ENCODE measurements at places on chromosomes 2 and 18. TPM values are rescaled to one million over a fixed set of nuclear protein-coding genes. Genes with fewer than 3 reads are reported as not detected.

ETAA1 gene
- 8.1 TPM for total RNA-seq

RAD51AP2 gene
- not detected for total RNA-seq

TMX3 gene
- total RNA-seq, result 50.5 TPM

TGFA gene
- not detected for total RNA-seq

CROCC2 gene
- not detected for total RNA-seq

- DNase-seq, result no peak
Observed at GRCh38 chr2:85435220-85435958, 16.9 kb downstream of the SH2D6 start.

GRCh38 chr2:118110310-118110709 is 22.0 kb downstream of the INSIG2 start:
- no peak for DNase-seq

- peak; percentile 34 for DNase-seq
Observed at GRCh38 chr18:48030616-48031480, 100.4 kb upstream of the SMAD2 start.

GRCh38 chr2:8539743-8540551 is 141.9 kb upstream of the ID2 start:
- DNase-seq, result no peak

GRCh38 chr18:51765606-51766360 is 568.3 kb upstream of the MEX3C start:
- DNase-seq, result no peak

GRCh38 chr2:69784228-69784627 is 42.3 kb downstream of the ANXA4 start:
- DNase-seq, result no peak

DNA sequence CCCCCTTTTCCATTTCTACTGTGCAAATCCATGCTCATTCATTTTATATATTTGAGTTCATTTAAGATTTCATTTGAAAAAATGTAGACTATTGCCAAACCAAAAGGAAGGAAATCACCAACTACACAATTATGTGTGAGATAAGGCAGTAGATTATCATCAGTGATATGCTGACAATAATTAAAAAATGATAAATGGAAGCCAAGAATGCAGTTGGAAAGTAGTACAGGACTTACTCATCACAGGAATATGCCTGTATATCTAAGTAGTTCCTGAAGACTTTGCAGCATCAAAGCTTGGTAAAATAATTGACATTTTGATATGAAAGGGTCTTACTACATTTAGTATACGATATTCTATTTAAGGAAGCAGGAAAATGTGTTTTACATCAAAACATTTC is 166.1 kb upstream of the OTX1 start:
- peak; percentile 30 for DNase-seq

DNA sequence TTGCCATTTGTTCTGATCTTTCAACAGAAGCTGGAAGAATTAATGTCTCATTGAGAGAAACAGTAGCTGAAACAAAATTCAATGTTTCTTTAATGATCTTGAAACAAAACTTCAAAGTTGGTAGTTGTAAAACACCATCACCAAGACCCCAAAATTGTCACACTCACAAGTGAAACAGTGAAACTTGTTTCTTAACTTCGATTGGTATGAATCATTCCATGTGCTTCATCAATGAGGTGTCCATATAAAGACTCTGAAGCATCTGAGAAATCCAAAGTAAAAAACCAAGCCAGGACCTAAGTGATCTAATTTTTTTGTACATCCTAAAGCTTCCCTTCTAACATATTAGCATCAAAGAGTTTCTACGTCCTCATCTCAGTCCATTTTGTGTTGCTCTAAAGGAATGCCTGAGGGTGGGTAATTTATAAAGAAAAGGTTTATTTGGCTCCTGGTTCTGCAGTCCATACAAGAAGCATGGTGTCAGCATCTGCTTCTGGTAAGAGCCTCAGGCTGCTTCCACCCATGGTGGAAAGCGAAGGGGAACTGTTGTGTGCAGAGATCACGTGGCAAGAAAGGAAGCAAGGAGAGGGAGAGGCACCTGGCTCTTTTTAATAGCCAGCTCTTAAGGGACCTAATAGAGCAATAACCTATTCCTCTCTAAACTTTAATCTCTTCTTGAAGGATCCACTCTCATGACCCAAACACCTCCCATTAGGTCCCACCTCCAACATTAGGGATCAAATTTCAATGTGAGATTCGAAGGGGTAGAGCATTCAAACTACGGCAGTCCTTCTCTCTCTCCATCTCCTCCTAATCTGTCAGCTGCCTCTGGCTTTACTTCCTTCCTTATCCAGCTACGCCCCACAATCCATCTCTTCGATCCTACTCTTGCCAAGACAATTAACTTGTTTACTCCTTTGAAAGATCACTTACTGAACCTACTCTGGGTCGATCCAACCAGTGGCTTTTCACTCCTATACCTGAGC is 20.7 kb upstream of the TLK1 start:
- no peak for DNase-seq

DNA sequence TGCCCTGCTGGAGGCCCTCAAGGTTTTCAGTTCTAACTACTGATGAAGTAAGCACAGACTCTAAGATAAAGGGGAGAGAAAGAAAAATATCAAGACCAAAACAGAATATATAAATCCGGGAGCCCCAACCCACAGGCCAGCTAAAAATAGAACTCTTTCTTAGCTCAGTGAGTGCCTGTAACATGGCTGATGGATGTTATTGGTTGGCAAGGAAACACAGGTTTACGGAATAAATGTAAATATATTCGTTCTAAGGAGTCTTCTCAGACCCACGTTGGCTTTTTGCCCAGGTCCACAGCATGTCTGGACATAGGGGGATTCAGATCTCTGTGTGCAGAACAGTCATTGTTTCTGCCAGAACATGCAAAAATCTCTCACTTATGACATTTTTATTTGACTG is 139.0 kb upstream of the SERPINE2 start:
- DNase-seq, result peak; percentile 48

- no peak for DNase-seq
Observed at GRCh38 chr2:231764760-231765159, 16.3 kb downstream of the PDE6D start.

DNA sequence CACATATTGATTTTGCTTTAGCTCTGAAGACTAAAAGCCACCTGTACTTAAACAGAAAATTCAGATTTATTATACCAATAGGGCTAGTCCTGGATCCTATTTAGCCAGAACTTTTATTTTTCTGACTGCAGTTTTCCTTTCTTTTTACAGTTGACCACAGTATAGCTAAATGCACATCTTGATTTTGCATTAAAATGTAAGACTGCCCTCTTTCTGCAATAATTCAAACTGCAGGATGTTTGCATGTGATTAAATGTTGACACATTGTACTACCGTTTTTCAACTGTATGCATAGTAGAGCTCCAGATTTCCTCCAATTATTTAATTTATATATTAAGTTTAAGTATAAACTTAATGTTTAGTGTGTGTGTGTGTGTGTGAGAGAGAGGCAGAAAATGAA is 1262.9 kb downstream of the SUCLG1 start:
- DNase-seq, result peak; percentile 42

- peak; percentile 11 for DNase-seq
Observed at GRCh38 chr2:27955384-27956161, 65.0 kb downstream of the BABAM2 start.

DNA sequence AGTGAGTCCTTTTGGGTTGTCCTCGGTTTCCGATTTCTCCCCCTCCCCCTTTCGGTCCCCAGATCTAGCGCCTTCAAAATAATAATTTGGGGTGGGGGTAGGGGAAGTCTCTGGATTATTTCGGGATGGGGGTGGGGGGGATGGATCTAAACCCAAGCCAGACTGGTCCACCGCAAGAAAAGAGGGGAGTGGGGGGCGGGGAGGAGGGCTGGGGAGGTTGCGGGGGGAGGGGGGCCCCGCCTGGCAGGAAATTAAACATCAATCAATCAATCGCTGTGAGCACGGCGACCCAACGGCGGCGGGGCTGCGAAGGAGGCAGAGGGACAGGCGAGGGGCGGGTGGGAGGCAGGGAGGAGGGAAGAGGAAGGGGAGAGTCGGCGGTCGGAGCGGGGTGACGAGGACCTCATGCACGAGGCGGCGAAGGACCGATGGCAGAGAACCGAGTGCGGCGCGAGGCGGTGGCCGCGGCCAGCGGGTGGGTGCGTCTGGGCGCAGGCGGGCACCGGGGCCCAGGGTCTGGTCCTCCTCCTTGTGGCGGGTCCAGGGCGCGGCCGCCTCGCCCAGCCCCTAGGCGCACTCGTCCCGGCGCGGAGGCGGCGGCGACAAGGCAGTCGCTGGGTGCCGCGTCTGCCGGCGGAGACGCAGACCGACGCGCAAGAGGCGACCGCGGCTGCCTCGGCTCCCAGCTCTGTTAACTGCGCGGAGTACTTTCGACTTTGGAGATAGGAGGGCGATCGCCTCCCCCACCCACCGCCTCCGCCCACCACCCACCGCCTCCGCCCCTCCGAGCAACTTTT is 468 bp upstream of the SATB2 start:
- DNase-seq, result no peak

GRCh38 chr2:112644933-112645309 is 818 bp upstream of the SLC20A1 start:
- DNase-seq, result peak; percentile 56

Data from IMR-90 (cell line).